H54 (cell line): ENCODE measurements at places on chromosomes 7 and 10.
A peak's percentile ranks its signal among the peaks of the same experiment; 100 is the strongest.

GRCh38 chr10:51619365-51619764 is 80.0 kb downstream of the CSTF2T start:
- DNase-seq: no peak

DNA sequence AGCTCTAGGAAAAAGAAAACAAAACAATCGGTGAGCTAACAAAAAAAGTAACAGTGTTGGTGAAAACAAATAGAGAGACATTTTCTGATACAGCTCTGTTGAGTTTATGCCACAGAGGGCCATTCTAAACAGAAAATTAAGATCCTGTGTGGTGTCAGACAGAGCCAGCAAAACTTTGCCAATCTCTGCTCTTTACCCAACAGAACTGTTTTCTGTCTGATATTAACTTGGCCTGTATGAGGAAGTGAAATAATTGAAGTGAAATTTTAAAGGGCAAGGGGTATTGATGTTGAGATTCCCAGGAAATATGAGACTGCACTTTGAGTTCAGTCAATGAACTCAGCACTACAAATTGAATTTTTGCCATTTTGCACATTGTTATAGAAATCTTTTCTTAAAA is 101.0 kb downstream of the AOAH start:
- DNase-seq: no peak

- no peak for DNase-seq
These were observed 182.1 kb downstream of the AUTS2 start for GRCh38 chr7:69780379-69780778.

DNA sequence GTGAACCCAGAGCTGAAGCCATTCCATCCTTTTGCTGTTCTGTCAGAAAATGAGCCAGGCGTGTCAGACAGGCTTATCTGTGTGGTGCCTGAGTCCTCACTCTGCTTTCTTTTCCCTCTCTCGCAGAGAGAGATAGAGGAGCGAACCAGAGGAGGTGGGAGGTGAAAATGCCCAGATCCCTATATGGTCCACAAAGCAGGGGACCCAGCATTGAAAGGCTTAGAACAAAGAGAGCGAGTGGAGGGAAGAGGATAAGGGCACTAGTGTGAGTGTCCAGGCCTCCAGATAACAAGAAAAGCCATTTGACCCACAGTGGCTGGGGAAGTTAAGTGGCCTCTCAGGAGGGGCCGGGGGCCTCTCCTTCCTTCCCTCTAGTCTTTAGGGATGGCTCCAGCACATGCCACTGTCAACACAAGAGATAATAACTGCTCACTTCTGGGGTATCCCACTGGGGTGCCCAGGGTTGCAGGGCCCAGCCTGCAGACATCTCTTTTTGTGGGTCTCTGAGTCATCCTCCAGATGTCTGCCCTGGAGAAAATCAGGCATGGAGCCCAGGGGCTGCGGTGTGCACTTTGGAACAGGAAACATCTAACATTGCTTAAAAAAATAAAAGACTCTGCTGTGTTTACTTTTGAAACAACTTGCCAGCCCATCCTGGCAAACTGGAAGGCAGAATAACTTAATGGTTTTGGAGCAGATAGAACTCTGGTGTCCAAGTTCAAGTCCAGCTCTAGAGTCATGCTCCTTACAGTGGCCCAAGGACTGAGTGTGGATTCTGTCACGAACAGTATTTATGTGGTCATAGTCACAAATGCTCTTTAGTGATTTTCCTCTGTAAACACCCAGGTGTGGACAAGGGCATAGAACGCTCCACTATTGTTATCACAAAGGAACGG is 189.5 kb downstream of the CXCL12 start:
- peak; percentile 77 for DNase-seq

DNA sequence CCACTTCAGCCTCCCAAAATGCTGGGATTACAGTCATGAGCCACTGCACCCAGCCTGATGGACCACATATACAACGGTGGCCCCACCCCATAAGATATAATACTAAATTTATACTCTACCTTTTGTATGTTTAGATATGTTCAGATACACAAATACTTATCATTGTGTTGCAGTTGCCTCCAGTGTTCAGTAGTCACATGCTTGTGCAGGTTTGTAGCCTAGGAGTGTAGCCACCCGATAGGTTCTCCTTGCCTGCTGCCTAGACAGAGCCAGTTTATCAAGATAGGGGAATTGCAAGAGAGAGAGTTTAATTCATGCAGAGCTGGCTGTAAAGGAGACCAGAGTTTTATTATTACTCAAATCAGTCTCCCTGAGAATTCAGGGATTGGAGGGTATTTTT is 9.6 kb downstream of the CCL24 start:
- DNase-seq: no peak

DNA sequence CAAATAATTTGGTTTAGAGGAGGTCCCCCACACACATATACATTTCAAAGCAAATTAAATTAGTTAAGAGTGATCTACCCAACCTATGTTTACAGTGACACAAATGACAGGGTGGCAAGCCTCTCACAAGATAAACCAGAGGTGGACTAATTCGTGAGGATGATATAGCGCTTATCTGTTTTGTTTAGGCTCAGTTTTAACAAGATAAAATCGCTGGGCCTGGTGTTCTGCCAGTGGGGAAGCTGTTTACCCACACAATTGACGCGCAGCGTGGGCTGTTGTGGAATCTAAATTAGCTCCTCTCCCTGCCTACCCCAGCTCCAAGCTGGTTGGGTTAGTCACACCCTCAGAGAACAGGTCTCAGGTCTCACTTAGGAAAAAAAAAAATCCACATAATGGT is 16.7 kb upstream of the PLXNA4 start:
- no peak for DNase-seq

DNA sequence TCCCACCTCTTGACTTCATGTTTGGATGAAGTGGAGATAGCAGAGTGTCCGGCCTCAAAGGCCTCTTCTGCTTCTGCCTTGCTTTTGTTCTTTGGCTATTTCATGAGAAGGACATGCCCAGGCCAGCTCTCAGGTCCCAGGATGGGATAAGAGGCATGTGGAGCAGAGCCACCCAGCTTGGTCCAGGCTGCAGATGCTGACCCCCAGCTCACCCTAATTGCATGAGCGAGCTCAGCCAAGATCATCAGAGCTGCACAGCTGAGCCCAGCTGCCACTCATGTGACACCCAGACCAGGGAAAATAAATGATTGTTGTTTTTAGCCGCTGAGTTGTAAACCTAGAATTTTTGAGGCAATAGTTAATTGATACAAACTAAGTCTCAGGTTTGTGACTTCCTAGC is 230.0 kb downstream of the PHF14 start:
- DNase-seq: no peak

DNA sequence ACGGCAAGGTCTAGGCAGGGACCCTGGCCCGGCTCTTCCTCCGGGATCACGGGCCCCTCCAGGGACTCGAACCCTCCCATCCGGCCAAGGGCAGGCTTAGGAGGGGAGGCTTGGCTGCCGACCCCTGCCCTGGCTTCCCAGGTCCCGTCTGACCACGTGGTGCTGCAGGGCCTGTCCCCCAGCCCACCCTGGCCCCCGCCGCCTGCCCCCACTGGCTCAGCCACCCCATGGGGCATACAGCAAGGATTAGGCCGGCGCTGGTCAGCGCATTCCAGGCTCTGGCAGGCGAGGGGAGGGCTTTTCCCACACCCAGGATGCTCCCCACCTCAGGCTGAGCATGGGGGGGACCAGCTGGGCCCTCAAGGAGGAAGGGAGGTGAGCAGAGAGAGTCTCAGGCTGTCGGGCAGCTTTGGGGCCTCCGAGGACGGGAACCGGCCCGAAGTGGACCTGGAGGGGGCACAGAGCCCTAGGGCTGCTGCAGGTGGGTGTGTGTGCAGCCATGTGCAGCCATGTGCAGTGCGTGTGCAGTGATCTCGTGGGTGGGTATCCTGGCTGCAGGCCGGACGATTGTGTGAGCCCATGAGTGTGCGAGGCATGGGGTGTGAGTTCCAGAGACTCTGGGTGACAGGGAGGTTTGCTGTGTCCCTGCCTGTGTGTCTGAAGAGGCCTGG is 713 bp upstream of the GRIFIN start:
- no peak for DNase-seq

DNA sequence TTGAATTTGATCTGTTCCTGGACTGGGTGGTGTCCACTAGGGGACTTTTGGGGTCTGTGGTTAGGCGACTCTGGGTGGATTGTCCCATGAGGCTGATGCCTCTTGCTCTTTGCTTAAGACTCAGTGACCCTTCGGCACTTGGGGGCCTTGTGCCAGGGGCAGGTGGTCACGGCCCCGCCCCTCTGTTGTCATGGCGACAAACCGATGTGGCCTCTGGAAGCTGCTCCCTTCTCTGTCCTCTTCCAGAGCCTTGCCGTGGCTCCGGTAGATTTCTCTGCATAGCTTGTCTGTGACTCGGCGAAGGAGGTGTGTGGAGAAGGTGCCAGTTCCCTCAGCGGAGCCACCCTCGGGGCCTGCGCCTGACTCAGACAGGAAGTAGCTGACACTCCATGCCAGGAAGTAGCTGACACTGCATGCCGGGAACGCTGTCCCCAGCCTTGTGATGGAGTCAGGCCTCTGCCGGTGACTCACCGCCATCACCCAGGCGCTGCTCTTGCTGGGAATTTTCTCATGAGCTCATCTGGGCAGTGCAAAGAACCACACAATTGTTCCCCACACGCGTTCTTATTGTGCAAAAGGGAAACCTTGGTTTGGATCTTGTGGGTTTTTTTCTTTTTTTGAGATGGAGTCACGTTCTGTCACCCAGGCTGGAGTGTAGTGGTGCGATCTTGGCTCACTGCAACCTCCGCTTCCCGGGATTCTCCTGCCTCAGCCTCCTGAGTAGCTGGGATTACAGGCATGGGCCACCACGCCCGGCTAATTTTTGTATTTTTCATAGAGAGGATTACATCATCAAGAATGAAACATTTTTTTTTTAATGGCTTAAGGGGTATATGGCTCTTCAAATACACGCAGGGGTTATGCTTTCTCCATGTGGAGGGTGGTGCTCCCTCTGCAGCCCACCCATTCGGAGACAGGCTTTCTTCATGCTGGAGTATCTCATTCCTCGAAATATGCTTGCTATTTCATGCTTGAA is 72.6 kb downstream of the PFKFB3 start:
- DNase-seq: peak; percentile 85

GRCh38 chr10:77925795-77926565 is 575 bp downstream of the DLG5 start:
- peak; percentile 62 for DNase-seq

DNA sequence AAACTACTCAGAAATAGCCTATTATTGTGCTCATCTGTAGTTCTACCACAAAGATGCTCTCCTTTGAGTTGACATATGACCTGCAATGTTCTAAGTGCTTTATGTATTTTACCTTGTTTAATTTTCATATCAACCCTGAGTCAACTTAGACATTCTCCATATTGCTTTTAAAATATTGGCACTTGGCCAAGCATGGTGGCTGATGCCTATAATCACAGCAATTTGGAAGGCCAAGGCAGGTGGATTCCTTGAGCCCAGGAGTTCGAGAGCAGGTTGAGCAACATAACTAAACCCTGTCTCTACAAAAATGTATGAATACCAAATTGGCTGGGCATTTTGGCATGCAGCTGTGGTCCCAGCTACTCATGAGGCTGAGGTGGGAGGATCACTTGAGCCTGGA is 50.6 kb downstream of the PRKG1 start:
- DNase-seq: no peak

DNA sequence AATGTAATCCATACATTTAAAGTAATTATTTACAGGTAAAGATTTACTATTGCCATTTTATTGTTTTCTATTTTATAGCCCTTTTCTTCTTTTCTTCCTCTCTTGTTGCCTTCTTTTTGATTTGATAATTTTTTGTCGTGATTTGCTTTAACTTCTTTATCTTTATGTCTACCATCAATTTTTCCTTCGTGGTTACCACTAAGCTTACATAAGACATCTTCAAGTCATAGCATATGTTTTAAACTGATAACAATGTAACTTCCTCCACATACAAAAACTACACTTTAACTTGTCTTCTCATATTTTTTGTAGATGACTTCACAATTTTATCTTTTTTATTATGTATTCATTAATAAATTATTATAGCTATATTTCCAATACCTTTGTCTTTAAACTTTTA is 316.6 kb downstream of the PLXDC2 start:
- no peak for DNase-seq

DNA sequence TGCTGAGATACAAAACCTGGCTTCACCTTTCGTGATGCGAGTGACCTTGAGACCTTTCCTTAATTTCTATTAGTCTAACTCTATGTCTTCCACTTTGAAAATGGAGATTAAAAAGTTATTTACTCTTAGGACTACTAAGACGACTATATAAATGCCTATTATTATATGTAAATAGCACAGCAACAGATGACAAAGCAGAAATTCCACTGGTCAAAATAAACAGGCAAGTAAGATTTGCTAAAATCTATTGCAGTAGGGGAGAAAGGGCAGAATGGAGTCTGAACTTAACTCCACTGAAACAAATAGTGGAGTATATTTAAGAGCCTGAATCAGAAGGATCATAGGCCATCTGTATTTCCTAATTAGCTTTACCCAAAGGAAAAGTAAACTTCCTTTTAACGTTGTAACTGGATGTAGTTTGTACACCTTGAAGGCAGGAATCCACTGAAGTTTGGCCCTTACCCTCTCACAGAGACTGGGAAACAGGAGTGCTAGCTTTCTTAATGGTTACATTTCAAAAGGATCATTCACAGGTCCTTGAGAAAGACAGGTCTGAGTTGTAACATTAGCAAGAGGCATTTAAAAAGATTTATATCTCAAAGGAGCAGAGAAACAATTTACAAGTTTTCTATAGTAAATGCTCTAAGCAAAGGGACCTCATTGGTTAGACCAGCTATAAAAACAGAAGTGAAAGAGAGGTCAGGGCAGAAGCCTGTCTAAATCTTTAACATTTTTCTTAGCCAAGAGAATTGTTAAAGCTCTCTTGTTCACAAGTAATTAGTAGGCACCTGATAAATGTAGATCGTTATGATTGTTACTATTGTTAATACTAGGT is 332.5 kb downstream of the ZWINT start:
- no peak for DNase-seq

DNA sequence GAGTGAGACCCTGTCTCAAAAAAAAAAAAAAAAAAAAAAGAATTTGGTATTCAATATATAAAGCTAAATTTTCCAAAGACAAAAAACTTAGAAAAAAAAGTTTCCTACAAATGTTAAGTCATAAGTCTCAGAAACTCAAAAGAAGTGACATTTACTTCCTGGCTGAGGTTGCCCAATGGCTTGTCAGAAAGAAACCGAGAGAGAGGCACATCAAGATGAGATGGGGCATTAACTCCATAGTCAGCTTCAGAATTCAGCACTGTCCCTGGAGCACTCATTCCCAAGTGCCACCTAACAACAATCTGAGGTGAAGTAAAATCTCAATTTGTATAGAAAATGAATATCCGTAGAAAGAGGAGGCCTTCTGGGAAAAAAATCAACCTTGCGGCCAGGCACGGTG is 6.8 kb upstream of the SPOCK2 start:
- DNase-seq: no peak

- no peak for DNase-seq
These were observed 937 bp downstream of the STEAP1 start for GRCh38 chr7:90155206-90155605.

DNA sequence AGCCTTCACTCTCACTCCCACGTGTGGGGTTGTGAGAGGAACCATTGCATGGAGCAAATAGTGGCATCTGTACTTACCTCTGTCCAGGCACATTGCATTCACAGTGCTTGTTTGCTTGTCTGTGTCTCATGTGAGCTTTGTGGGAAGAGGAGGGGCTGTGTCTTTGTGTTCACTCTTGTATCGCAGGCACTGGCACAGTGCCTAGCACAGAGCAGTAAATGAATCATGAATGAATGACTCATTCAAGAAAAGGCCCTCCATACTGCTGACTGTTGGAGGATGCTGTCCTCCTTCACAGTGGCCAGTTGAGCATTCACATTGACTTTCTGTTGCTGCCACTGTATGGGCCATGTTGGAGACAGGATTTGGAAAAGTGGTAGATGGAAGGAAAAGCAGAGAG is 125.3 kb downstream of the SORCS3 start:
- DNase-seq: no peak
